ENCODE measurements at places on chromosomes 12 and 14.
A peak's percentile ranks its signal among the peaks of the same experiment; 100 is the strongest.

DNA sequence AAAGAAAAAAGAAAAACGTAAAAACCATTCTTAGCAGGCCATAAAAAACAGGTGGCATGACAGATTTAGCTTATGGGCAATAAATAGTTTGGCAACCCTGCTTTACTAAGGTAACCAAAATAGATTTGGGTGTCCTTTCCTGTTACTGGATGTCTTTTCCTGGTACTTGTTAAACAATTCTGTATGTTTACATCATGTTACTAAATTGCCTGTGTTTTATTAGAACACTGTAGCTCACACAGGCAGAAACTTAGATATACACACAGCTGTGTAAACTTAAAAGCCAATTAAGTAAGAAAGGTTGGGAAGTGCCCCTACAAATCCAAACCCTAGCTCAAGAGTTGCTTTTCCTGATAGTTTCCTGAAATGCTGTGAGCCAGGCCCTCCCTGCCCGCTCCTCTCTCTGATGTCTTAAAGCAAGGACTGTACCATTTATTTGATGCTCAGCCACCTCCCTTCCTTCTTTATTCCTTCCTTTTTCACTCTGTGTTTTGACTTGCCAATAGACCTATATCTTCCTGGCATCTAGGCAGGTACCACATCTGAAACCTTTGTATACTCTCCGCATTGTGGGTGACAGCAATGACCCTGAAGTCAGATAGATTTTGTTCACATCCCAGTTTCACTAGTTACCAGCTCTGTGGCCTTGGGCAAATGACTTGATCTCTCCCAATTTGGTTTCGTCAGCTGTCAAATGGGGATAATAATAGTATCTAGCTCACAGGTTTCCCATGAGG, 3.7 kb upstream of the CAMKK2 start:
- DNase-seq = no peak

GRCh38 chr12:49669796-49670195, 37.4 kb downstream of the FMNL3 start:
- DNase-seq = no peak

DNA sequence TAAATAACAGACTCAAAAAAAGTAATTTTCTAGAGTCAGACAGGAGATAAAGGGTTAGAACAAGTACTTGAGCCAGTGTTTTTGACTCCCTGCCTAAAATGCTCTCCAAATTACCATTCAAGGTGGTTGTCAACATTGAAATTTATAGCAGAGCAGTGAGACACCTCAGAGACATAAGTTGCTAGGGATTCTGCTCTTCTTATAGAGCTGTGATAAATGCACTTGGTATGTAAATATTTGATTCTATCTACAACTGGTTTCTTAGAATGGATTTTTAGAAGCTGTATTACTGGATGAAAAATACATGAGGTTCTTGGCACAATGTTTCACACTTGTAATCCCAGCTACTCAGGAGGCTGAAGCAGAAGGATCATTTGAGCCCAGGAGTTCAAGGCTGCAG, 83.9 kb upstream of the OSBPL8 start:
- DNase-seq = no peak

DNA sequence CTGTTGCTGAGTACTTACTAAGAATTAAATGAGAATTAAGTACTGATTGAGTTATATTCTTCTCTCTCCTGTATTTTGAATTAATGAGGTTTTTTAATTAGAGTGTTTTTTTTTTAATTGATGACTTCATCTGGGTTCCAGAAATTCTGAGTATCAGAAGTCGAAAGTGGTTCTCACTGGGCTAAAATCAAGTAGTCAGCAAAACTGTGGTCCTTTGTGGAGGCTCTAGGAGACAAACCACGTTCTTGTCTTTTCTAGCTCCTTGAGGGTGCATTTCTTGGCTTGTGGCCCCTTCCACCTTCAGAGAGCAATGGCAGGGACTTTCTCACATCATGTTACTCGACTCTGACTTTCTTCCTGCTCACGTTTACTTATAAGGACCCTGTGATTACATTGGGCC, 8.1 kb upstream of the DYRK4 start:
- DNase-seq = no peak

GRCh38 chr14:65972346-65972870, 513.8 kb upstream of the CCDC196 start:
- DNase-seq = no peak

DNA sequence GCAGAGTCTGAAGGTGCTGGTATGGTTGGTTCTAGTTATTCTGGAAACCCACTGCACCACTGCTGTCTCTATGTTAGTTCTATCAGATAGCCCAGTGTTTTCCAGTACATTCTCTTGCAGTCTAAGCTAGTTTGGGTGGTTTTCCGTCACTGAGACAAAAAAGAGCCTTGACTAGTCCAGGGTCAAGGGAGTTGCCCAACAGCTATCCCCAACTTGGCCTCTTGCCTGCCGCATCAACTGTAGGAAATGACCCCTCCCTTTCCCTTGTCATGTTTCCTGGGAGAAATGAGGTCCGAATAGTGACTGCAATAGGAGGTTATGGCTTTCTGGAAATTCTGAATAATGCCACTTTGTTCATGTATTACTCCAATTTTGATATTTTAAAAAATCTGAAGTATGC, 160.4 kb downstream of the EFCAB11 start:
- DNase-seq = no peak

GRCh38 chr14:99687284-99688209, 3.4 kb downstream of the CYP46A1 start:
- DNase-seq = no peak

GRCh38 chr14:99716091-99716849, 32.2 kb downstream of the CYP46A1 start:
- no peak for DNase-seq

DNA sequence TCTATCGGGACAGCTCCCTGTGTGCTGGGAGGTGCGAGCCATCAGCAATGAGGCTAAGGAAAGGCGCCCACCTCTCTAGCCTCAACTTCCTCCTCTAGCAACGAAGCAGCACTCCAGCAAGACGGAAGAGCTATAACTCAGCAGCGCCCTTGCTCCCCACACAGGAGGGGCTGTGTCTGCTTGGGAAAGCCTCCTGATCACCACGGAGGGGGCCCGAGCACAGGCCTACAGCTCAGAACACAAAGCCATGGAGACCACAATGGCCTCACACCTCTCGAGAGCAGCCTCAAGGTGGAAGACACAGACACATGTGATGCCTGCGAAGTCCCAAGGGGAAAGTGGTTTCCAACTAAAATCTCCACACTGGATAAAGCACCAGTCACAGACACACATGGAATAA, 60.4 kb downstream of the CDC42BPB start:
- DNase-seq = no peak

DNA sequence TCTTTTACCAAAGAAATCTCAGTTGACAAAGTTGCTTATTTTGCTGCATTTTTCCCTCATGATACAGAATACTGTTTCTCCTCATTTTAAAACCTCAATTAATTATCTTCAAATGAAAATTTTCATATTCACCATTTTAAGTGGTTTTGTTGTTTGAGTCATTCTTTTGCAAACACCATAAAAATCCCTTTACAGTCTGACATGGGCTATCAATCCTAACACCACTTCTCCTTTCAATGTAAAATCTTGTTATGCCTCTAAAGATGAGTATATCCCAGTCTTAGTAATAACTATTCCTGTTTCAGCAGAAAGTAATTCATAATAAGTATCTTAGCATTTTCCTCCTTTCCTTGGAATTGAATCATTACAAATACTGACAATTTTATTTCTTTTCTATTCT, 192.2 kb downstream of the SYT1 start:
- no peak for DNase-seq

GRCh38 chr12:130719263-130719859, 3.3 kb upstream of the RIMBP2 start:
- DNase-seq = no peak

DNA sequence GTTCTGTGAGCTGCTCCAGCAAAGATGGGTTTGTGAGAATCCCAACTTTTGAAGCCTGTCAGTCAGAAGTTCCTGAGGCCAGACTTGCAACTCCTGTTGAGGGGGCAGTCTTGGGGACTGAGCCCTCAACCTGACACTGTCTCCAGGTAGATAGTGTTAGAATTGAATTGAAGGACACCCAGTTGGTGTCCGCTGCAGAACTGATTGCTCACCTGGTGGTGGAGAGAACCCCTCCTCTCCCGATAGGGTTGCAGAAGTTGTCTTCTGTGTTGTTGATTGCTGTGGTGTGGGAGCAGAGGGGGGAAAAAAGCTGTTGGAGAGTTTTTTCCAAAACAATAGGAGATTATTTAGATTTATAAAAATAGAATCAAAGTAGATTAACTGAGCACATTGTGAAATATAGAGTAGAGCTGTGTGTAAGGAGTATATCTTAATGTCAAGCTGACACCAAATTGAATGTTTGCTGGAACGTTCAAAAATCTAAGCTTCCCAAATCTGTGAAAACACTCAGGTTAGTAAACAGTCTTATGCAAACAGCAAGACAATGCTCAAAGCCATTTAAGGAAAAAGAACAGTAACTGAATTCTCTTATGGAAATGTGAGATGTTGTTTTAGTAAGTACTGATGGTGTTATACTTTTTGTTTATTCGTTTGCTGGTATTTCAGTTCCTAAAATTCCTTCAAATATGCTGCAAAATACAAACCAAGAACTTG, 18.6 kb downstream of the HIF1A start:
- no peak for DNase-seq

DNA sequence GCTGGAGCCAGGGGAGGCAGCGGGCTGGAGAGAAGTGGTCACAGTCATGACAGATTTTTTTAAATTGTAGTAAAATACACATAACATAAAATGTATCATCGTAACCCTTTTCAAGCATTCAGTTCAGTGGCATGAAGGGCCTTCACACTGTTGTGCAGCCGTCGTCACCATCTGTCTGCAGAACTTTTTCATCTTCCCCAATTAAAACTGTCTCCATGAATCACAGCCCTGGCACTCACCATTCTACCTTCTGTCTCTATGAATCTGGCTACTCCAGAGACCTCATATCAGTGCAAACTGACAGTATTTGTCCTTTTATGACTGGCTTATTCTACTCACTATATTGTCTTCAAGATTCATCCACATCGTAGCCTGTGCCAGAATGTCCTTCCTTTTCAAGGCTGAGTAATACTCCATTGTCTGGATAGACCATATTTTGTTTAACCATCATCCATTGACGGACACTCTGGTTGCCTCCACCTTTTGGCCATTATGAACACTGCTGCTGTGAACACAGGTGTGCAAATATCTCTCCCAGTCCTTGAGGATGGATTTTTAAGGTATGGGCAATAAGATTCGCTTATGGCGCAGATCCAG, 91.5 kb upstream of the NCOR2 start:
- no peak for DNase-seq

DNA sequence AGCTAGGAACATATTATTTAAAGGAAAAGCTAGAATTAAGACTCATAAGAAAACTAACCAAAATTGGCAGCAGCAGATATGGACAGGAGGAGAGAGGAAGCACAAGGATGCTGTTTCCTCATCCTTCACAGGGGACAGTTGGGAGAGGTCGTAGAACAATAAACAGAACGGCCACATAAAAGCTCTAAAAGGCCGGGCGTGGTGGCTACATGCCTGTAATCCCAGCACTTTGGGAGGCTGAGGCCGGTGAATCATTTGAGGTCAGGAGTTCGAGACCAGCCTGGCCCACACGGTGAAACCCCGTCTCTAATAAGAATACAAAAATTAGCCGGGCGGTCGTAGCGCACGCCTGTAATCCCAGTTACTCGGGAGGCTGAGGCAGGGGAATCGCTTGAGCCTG, 10.5 kb downstream of the TCL1B start:
- DNase-seq = no peak

GRCh38 chr14:63205866-63206265, 1.6 kb downstream of the RHOJ start:
- DNase-seq = peak; percentile 31

- no peak for DNase-seq
These were observed 184.4 kb upstream of the CCND2 start for GRCh38 chr12:4089121-4089606.

GRCh38 chr12:93090731-93091172, 161.7 kb upstream of the EEA1 start:
- no peak for DNase-seq

DNA sequence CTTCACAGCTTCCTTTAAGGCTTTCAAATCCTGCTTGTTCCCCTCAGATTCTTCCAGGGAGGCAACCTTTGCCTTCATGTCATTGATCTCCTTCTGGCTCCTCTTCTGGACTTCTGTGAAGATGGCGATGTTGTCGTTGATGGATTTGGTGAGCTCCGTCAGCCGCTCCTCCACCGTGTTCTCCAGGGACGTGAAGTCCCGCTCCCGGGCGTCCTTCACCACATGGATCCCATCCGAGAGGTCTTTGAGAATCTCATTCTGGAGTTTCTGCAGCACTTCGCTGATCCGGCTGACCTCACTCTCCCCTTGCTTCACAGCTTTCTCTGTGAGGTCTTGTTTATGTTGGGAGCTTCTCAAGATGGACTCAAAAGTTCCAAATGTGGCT, 7.9 kb downstream of the CKAP4 start:
- no peak for DNase-seq

DNA sequence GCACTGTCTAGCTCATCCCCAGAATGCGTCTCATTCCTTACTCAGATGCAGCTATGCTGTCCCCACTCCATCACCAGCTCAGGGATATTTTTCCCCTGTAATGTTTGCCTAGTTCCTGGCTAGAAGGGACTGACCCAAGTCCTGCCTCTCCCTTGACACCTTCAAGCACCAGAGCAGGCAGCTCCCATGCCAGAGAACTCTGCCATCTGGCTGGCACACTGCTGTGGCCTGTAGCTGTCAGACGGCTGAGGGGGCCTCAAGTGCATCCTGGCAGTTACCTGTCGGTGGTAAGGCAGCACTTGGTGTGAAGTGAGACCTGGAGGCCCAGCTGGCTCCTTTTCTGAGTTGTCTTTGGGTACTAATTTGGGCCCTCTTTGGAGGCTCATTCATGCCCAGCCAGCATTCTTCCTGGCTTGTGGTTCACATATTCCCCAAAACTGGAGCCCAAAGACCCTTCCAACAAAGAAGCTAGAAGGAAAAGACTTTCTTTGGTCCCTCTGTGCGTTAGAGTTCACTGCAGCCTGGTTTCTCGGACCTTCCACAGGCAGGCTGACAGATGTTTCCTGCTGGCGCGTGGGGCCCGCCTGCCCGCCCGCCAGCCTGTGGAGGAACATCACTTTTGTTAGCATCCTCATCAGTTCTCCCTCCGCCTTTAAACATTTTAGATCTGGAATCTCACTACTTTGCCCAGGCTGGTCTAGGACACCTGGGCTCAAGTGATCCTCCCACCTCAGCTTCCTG, 33.0 kb downstream of the RNF34 start:
- DNase-seq = no peak

- no peak for DNase-seq
These were observed 77.7 kb downstream of the PLXNC1 start for GRCh38 chr12:94225947-94226630.

GRCh38 chr12:6784296-6784695, 5.0 kb upstream of the CD4 start:
- no peak for DNase-seq

DNA sequence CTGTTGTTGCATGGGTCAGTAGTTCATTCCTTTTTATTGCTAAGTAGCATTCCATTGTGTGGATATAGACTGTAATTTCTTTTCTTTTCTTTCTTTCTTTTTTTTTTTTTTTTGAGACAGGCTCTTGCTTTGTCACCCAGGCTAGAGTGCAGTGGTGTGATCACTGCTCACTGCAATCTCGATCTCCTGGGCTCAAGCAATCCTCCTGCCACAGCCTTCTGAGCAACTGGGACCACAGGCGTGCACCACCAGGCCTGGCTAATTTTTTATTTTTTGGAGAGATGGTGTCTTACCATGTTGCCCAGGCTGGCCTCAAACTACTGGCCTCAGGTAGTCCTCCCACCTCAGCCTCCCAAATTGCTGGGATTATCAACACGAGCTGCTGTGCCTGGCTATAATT, 5.2 kb downstream of the ATP6V0A2 start:
- DNase-seq = no peak
